GM12891 (cell line): ENCODE measurements at places on chromosomes 12 and 14.

- no peak for DNase-seq
Measured at GRCh38 chr14:66709291-66709690, 201.3 kb downstream of the GPHN start.

DNA sequence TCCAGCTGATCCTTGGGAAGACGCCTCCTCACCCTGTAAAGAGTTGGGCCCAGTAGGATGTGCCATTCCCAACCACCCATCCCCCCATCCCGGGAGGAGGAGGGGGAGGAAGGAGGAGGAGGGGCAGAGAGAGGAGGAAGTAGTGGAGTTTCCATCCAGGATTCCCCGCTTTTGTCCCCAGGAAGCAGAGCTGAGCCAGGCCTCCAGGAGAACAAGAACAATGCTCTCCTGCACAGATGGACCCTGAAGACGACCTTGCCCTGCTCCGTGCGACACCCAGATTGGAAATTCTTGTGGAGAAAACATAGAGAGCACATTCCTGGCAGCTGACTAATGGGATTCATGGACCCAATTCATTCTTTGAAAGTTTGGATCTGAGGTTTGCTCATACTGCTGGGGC lies 132.3 kb upstream of the CRY1 start:
- DNase-seq, result no peak

GRCh38 chr14:57171363-57171762 lies 97.3 kb downstream of the EXOC5 start:
- DNase-seq, result no peak

DNA sequence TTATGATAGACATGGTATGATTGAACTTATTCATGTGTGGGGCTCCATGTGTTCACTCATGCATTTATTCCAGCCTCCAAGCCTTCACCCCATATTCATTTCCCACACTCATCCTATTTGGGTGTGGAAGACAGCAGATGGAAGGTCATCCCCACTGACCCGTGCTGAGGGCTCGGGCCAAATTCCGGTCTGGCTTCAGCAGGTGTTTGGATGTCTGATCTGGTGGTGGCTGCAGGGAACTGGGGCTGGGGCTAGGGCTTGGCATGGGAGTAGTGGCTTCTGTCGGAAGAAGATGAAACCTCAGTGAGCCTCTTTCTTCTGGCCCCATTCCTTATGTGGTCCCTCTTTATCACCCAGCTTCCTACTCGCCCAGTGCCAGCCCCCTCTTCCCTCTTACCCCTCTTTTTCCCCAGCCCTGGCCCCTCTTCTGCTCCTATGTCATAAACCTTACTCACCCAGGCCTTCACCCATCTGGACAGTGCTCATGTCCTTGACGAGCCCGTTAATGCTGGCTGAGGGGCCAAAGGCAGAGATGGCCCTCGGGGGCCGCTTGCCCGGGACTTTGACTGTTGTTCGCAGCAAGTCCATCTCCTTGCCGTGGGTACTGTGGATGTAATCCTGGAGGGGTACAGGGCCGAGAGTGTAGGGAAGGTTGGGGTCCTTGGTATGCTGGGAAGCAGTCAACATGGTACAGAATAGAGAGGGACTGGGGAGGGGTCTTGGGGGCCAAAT lies 8.0 kb downstream of the AGAP2 start:
- DNase-seq, result no peak

- no peak for DNase-seq
Measured at GRCh38 chr12:117098024-117098360, 1.2 kb downstream of the TESC start.

- DNase-seq, result no peak
Measured at GRCh38 chr12:104896146-104896545, 61.9 kb downstream of the SLC41A2 start.

DNA sequence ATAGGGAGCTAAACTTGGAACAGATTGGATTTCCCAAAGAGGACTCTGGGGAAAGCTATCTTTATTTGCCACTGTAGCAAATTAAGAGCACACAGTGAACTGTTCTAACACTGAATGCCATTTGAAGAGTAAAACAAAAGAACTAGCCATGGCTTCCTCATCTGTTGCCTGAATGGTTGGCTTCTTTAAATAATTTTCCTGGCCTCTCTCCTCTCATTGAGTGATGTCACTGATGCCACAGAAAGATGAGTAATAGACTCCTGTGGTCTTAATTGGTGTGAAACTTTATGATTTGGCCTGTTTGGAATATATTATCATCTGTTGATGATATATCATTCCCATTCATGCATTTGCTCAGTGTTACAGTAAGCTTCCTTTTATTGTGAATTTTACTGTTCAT lies 42.5 kb downstream of the WDR20 start:
- DNase-seq, result no peak

DNA sequence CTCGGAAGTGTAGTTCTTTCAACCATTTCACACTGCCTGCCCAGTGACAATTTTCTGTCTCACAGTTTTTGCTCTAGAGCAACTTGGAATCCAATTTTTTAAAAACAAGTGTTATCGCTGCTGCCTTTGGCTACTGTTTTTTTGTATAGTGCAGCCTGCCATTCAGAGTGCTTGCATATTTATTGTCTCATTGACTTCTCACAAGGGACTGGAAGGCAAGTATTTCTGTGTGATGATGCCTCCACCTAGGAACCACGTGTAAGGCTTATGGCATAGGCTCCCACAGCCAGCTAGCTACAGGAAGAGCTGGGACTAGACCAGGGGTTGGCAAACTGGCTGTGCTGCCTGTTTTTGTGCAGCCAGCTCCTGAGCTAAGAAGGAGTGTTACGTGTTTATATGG lies 903 bp downstream of the PARPBP start:
- DNase-seq, result no peak

- no peak for DNase-seq
Measured at GRCh38 chr12:132061197-132061596, 82.9 kb downstream of the DDX51 start.

DNA sequence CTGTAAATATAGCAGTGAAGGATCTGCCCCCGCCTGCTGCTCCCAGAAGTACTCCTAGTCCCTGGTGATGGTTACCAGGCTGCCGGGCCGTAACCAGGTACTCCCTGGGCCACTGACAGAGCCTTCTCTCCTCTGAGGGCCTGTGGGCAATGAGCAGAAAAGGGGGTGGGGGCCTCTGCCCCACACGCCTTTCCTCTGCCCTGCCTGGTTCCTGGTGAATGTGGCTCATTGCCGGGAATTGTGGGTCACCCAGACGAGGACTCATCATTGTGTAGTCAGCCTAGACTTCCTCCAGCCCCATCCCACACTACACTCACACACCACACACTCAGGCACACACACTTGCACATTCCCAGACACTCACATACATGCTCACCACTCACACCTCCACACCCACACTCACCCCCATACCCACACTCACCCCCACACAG lies 35.7 kb upstream of the ACTN1 start:
- no peak for DNase-seq

- DNase-seq, result no peak
Measured at GRCh38 chr12:51827925-51828818, 20.3 kb downstream of the FIGNL2 start.

DNA sequence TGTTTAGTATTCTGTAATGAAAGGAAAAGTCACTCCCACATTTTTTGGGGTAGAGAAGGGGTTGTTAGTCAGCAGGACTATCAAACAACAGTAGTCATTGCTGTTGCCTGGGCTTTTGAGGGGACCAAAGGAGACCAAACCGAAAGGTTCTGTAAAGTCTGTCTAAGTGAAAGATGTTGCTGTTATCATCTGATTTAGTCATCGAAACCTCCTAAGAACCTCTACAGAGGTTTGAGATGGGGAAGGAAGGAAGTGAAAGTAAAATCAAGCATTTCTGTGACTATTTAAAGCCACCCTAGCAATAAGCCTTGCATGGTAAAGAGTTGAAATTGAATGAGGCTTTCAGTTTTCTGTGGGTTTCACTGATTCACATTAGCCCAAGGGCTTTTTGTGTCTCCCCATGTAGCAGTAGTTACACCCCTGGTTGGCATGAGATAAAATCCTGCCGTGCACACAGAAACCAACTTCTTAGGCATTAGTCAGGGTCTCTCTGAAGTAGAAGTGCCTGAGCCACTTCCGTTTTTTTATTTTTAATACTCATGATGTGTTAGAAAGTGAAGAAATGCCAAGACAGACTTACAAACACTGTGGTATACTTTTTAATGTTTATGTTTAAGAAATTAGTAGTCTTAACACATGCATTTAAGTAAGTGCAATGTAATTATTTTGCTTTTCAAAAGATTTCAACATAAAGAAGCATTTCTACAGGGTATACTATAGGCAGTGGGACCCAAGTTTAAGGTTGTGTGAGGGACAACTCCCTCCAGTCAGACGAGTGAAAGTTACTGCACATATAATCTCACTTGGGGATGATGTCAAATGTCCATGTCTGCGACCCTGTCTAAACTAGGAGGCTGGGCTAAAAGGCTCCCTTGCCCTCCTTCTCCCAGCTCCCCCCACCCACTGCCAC lies 50.4 kb downstream of the DYRK2 start:
- peak; percentile 25 for DNase-seq

DNA sequence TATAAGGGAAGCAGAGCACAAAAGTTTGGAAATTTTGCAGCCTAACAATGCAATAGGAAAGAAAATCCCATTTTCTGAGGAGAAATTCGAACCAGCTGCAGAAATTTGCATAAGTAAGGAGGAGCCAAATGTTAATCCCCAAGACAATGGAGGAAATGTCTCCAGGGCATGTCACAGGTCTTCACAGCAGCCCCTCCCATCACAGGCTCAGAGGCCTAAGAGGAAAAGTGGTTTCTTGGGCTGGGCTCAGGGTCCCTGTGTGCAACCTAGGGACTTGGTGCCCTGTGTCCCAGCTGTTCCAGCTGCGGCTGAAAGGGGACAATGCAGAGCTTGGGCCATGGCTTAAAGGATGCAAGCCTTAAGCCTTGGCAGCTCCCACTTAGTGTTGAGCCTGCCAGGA lies 190.0 kb downstream of the MDGA2 start:
- no peak for DNase-seq

DNA sequence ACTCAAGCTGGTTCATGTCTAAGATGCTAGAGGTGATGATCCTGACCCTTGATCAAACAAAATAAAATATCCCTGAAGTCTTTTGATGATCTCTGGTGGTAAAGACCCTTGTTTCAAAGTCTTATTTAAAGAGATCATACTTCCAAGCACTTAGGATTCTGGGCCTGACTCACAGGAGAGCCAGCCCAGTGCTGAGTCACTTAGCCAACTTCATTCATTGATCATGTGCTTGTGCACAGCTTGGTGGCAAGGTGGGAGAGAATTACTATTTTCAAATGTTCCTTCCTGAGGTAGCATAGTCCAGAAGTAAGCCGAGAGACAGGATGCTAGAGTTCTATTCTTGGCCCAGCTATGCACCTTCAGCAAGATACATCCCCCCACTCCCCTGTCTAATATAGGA lies 40.6 kb downstream of the SCN8A start:
- DNase-seq, result no peak
